Memory B cell (primary cell): ENCODE measurements at places on chromosomes 7 and 10.

DNA sequence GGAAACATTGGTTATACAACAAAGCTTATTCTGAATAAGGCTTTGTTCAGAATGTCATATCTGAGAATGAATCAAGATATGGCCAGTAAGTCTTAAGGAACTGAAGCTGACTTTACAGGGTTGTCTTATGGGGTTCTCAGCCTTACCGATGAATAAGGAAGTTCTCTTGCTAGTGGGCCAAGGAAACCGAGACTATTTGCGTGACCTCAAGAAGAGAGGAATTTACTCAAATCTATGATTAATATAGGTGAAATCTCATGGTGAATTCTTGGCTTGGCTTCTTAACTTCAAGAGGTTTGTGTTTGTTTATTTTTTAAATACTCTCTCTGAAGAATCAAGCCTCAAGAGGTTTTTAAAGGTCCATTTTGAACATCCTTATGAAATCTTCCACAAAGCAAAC is 4.7 kb upstream of the MRLN start:
- DNase-seq: no peak

- DNase-seq: no peak
Observed at GRCh38 chr10:29345144-29345909, 56.5 kb downstream of the LYZL1 start.

GRCh38 chr7:25758559-25758958 is 393.4 kb upstream of the NFE2L3 start:
- no peak for DNase-seq

DNA sequence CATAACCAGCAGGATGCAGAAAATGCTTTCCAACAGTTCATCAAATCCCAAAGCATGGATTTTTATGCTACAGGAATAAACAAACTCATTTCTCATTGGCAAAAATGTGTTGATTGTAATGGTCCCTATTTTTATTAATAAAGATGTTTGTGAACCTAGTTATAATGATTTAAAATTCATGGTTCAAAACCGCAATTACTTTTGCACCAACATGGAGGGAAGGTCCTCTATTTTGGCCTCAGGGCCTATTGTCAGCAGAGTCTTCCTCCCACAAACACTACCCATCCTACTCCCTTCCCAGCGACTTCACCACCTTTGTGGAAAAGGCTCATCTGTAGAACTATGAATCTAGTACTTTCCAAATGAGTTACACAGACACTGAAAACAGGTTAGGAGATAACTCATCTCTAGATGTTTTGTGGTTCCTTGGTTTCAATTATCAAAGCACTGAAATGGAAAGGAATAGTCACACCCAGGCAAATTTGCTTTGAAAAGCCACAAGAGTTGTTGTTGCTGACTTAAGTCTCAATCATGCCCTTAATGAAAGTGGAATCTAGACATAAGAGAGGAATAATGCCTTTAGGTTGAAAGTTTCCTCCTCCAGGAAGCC is 59.4 kb upstream of the FRMD4A start:
- DNase-seq: no peak

- DNase-seq: no peak
Observed at GRCh38 chr10:115093286-115093775, at the start of gene ATRNL1. ATRNL1 (plus strand) TSS chr10:115093365; CDS start chr10:115093751, 386 bp downstream.

DNA sequence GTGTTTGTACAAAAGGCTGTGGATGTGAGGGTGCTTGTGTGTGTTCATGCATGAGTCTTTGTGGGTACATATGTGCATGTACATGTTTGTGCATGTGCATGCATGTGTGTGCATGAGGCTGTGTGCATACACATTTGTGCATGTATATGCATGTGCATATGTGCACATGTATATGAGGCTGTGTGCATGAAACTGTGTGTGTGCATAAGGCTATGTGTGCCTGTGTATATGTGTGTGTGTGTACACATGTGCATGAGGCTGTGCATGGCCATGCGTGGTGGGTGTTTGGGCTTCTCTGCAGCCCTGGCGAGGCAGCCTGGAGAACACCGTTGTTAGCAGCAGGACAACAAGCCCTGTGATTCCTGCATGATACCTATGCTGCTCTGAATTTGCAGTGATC is 207.7 kb upstream of the ADCY1 start:
- DNase-seq: no peak

GRCh38 chr10:79283616-79284015 is 63.7 kb upstream of the PPIF start:
- DNase-seq: no peak

DNA sequence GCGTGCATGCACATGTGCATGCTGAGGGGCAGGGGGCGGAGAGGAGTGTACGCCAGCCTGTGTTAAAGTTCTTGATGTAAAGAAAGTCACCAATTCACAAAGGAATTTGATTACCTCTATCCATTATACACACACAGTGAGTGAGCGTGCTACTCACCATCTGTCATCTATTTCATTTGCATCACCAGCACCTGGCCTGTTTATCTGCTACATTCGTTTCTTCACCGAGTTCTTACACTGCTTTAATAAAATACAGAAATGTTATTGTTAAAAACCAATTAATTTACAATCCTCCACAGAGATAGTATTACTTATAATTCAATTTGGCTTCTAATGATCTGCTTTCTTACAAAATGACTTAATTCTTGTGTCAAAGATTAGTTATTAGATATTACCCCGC is 32.6 kb downstream of the NEUROD6 start:
- DNase-seq: no peak

DNA sequence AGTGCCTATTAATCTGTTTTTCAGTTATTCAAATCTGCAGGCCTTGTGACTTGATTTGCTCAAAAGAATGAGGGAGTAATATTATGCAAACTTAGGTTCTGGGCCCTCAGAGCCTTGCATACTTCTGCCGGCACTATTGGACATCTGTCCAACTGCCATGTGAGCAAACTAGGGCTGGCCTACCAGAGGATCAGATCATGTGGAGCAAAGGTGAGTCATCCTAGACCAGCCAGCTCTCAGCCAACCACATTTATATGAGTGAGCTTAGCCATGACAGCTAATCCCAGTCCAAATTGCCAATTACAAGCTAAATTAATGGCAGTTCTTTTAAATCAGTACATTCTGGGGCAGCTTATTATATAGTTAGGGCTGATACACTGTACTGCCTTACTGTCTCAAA is 69.6 kb downstream of the SDHAF3 start:
- no peak for DNase-seq

- DNase-seq: no peak
Observed at GRCh38 chr10:31000867-31001266, 30.8 kb downstream of the ZNF438 start.

DNA sequence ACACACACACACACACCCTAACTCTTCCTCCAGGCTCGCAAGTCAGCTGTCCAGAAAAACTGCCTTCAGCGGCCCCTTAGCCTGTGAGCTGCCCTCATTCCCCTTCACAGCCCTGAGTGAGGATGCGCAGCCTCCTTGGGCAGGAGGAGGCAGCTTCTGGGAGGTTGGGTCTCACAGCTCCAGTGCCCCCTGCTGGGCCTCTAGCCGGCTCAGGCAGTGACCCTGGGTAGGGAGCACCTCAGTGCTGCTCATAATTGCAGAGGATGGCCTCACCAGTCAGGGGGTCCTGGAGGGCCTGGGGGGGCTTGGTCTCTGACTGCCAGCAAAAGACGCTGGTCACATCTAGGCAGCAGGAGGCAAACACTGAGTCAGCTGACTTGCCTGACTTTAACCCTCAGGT is 43.7 kb downstream of the ZNF273 start:
- DNase-seq: no peak
